IMR-90 (cell line): ENCODE measurements at places on chromosomes 5 and 9. TPM values are rescaled to one million over a fixed set of nuclear protein-coding genes. Genes with fewer than 3 reads are reported as not detected.

DNA sequence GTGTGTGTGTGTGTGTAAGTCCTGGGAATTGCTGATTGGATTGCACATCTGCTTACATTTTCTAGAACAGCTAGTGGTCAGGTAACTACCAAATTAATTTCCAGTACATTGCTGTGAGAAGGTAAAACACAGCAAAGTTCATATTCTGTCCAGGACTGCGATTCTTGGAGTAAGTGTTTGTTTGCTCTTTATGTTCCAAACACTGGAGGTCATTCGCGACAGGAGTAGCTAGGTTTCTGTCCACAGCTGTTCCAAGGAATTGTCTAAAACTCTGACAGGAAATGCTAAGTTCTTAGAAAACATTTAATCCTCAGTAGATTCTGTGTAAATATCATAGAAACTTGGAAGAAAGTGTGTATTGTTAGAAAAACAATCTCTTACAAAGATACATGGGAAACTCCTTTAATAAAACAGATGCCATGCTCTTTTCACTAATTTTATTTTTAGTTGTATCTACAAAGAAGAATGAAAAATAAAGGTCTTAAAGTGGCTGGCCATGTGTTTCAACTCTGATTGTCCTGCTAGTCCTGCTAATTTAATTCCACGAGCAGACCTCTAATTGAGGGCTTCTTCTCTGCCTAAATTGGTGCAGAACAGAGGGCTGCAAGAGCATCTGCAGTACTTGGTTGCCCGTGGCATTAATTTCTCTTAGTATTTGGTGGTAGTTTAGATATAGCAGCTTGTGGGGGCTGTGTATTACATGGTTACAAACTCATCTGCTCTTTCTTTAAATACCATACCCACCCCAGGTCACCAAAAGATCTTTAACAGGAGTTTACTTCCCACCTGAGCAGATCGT is 464.5 kb downstream of the RASEF start:
- DNase-seq = peak; percentile 12

GRCh38 chr5:140267559-140268018 is 35.3 kb downstream of the PFDN1 start:
- no peak for DNase-seq

Gene SPATA31D4
- not detected in 2 replicates for total RNA-seq

Gene FREM1
- total RNA-seq = under 0.01 TPM in 1 of 2 replicates, not detected in the other

DNA sequence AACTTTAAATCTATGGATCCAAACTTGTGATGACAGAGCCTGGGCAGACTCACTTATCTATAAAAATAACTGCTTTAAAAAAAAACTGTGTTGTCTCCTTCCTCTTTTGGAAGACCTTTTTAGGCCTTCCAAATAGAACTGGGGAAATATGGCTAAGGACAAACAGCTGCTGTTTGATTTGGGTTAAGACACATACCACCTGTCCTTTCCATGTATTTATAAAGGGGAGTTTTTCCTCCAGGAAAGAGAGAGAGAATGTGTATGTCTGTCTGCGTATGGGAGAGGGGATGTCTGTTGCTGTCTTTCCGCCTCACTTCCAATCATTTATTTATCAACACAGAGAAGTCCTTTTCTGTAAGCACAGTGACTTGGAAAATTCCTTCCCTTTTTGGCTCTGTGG is 2.8 kb downstream of the ARHGEF37 start:
- DNase-seq = no peak

Gene C5orf58
- total RNA-seq = not detected in 2 replicates
